Stomach (tissue), 19 donors: ENCODE measurements at places on chromosomes 2 and 18. TPM values are rescaled to one million over a fixed set of nuclear protein-coding genes. Genes with fewer than 3 reads are reported as not detected.

DNA sequence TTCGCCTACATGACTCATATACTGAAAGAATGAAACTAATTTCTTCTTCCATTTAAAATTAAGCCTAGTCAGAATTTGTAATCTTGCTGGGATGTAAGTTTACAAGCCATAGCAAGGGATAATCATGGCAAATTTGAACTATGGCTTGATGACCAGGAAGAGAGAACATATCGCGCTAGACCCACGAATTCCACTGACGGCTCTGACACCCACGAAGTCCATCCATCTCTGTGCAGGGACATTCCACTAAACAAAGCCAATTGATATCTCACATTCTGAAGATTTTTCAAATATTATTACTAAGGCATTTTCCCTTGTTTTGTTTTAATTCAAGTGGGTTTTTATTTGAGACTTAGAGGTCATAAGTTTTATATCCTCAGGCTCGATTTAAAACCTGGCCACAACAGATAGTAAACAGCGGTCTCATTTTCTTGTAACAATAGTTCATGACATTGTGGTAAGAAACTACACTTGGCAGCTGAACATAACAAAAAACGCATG lies 113.0 kb downstream of the QPCT start:
- DNase-seq, result no peak

GRCh38 chr2:33366473-33366872 lies 110.0 kb upstream of the RASGRP3 start:
- peak; percentile 49 for DNase-seq

- DNase-seq, result no peak
Measured at GRCh38 chr2:168550670-168551069, 94.6 kb downstream of the CERS6 start.

DNA sequence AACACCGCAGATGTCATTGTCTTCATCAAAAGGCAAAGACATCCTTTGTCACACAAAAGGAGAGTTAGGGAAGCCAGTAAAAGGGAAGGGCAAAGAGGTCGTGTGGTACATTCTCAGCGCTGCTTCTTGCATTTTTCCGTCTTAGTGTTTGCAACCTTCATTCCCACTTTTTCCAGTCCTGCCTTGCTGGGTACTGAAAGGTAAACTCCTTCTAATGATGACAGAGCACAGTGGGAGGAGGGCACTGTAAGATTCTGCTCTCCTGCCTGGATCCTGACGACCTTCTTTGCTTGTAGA lies 424.3 kb upstream of the MEX3C start:
- DNase-seq, result no peak

DNA sequence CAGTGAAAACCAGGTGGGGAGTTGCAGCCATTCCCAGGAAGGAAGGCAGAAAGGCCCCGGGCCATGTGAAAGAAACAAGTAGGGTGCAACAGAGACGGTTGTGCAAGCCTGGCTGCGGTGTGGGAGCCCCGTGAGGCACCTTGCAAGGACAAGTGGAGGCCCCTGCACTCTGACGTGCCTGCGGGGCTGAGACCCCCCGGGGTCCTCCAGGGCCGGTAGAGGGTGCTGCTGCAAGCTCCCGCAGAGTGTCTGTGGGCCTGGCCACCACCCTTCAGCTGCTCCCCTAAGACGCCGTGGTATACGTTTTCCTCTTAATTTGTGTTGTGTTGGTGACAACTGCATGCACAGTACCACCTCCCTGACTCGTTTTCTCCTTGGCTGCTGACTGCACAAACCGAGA lies 27.4 kb upstream of the MC5R start:
- DNase-seq, result no peak

DNA sequence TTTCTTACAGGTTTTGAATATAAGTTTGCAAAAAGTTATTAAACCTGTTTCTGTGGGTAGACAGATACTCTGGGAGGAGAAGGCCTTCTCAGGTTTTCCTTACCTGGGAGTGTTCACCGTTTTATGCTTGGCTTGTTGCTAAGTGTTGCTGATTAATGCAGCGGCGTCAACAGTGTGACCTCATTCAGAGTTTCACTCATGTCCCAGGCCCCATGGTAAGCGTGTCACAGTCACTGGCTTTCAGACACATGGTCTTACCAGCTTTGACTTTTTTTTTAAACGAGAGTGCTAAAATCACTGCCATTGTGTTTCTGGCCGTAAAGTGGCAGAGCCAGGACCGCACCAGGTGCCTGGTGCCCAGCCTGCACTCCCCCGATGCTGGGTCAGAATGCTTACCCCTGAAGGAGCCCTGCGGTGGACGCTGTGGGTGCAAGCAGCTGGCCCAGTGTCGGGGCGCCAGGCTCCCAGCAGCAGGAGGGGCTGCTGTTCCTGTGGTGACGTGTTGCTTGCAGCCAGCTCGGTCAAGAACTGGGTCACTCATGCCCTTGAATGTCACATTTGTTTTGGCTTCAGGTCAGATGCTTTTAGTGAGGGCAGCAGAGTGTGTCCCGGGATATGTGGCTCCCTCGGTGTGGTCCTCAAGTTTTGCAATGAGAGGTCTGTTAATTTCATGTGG lies 3.5 kb downstream of the CAPN10 start:
- DNase-seq, result no peak

- DNase-seq, result peak; percentile 91
Measured at GRCh38 chr2:240565333-240566202, 2.7 kb upstream of the RNPEPL1 start.

DNA sequence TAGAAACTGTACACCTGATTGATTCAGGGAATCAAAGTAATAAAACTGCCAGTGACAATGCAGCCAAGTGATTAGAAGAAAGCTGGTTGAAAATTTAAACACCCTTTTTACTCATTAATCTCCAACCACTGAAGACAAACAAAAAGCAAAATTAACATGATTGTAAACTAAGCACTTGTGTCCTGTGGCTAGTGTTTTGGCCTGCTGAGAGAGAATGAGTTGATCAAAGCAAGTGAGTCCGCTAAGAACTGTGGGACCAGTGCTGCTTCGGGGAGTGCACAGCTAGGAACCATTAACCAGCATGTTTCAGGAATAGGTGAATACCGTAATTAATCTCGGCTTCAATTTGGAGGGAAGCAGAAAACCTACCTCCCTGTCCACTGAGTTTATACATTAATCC lies 13.6 kb upstream of the PAPOLG start:
- DNase-seq, result no peak

DNA sequence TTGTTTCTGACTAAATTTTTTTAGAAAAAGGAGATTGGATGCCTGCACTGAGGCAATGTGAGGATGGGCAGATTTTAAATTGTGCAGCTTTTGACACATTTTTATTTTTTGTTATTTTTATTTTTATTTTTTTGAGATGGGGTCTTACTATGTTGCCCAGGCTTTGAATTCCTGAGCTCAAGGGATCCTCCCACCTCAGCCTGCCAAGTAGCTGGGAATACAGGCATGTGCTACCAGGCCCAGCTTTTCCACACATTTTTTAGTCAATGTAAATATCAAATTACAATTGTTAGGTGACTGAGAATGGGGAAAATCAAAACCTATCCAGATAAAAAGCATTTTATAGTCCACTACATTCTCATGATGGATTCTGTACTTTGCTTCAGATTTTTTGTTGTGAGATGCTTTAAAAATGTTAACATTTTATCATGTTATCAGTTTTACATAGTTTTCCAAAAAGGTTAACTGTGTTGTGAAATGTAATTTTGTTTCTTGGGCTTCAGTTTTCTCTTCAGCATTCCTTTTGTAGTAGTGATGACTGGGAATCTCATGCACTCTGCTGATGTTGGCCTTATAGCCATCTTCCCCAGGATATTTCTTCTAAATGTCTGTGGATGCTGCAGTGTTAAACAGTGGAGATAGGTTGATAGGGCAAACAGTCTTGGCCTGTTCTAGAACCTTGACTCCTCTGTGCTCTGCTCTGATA lies 41.4 kb downstream of the PKP4 start:
- no peak for DNase-seq

DNA sequence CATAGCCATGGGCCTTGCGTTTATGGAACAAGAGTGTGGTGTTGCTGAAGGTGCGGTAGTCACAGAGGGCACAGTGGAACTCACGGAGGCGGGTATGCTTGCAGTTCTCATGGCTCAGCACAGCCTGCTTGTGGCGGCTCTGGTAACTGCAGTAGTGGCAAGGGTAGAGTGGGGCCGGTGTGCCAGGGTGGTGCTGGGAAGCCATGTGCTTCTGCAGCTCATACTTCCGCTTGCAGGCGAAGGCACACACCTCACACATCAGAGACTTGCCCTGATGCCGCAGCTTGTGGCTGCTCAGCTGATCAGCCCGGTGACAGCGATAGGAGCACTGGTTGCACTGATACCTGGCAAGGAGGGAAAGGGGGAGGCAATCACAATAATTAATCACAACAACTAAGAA lies 14.7 kb downstream of the ZNF142 start:
- no peak for DNase-seq

GRCh38 chr18:67143028-67143427 lies 373.5 kb downstream of the DSEL start:
- no peak for DNase-seq

The SPHKAP gene
- total RNA-seq, result not detected

The LONRF2 gene
- total RNA-seq, result 6.5 TPM

The MEIS1 gene
- 159 TPM for total RNA-seq

The ANKRD23 gene
- 2.3 TPM for total RNA-seq

The FSHR gene
- total RNA-seq, result not detected

The MDH1B gene
- total RNA-seq, result 0.87 TPM
